Heart right ventricle (tissue), 16 donors: ENCODE measurements at places on chromosomes 3 and 15. TPM values are rescaled to one million over a fixed set of nuclear protein-coding genes. Genes with fewer than 3 reads are reported as not detected.

- no peak for DNase-seq
These were observed 104.4 kb upstream of the GOLGA6L6 start for GRCh38 chr15:20645956-20646355.

DNA sequence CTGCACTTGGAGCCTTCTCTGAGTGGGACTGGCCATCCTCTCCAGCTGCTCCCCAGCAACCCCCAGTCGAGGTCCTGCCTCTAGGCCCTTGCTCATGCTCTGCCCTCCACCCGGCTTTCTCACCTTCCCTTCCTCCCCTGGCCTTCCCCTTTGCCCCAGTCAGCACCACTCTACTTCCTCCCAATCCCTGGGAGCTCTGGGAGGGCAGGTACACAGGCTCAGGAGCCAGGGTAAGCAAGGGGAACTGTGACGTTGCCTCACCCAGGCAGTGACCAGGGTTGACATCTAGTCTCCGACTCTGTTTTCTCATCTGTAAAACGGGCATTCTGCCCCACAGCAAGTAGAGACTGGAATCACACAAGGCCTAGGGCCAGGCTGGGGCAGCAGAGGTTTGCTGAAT lies 66.6 kb upstream of the TMEM115 start:
- DNase-seq = no peak

CCNB2 gene
- total RNA-seq = not detected

RLBP1 gene
- not detected for total RNA-seq

GRCh38 chr3:8562081-8562595 lies 60.5 kb downstream of the LMCD1 start:
- no peak for DNase-seq

AGBL1 gene
- total RNA-seq = 0.09 TPM

BFSP2 gene
- not detected for total RNA-seq

DNA sequence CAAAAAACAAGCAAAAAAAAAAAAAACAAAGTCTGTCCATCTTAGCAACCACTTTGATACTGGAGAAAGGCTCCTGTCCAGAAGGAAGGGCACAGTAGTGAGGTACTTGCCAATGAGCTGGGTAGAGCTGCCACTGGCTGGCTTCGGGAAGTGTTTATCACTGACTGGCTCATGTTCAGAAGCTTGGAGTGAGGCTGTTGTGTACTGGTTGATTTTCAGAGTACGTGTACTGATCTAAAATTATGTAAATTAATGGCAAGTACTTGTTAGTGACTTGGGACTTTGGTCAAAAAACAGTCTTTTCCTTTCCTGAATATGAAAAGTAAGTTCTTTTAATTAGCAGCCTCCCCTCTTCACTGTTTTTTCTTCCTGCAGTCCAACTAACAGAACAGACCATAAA lies 979 bp upstream of the ZNF621 start:
- no peak for DNase-seq

DNA sequence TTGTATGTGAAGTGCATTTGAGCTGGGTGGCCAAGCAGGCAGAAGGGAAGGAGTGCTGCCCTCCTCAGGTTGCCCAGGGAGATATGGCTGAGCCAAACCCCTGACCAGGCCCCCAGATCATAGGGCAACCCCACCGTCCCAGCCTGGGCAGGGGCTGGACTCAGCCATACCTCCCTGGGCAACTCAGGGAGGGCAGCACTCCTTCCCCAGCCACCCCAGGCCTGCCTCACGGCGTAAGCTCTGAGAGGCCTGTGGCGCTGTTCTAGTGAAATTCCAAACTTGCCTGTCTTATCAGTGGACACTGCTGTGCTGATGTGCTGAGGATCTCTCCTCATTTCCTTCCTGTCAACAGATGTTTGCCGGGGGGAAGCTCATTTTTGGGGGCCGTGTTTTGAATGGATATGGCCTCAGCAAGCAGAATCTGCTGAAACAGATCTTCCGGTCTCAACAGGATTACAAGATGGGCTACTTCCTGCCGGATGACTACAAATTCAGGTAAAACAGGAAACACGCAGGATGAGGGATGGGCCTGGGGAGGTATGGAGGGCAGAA lies 57.6 kb upstream of the FGD5 start:
- no peak for DNase-seq

IL17RE gene
- total RNA-seq = 0.92 TPM

DNA sequence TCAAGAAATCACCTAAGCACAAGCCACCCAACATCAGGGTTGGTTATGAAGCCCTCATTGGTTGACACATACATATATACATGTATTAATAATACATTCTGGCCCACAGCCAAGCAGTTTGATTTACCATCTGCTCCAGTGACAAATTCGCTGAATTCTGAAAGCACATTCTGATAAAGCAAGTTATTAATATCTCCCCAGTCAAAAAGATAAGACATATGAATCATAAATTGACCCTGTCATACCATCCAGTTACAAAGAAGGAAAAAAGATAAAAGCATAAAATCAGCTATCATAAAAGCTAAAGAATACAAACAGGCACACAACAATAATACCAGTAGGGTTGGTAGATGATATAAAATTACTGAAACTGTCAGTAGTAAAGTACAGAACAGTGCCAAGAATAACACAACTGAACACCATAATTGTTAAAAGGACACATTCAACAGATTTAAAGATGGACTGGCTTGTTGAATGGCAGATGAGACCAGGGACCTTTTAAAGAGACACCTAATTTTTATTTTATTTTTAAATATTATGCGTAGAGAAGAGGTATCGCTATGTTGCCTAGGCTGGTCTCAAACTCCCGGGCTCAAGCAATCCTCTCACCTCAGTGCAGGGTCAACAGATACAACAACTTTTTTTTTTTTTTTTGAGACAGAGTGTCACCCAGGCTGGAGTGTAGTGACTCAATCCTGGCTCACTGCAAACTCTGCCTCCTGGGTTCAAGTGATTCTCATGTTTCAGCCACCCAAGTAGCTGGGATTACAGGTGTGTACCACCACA lies 7.7 kb downstream of the SNX4 start:
- no peak for DNase-seq

DNA sequence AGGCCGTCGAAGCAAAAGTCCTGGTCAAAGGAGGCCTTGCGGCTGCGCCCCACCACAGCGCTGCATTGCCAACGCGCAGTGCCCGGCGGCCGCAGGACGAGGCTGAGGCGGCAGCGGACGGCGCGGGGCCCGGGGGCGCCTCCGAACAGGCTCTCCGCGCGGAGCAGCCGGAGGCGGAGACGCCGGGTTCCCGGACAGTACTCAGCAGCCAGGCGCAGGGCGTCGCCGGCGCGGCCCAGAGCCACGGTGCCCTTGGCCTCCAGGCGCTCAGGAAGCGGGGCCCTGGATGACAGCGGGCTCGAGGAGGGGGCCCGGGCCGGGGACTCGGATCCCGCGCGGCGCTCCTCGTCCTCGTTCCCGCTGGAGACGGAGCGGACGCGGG lies 1.1 kb downstream of the C2CD4B start:
- DNase-seq = peak; percentile 21

DNA sequence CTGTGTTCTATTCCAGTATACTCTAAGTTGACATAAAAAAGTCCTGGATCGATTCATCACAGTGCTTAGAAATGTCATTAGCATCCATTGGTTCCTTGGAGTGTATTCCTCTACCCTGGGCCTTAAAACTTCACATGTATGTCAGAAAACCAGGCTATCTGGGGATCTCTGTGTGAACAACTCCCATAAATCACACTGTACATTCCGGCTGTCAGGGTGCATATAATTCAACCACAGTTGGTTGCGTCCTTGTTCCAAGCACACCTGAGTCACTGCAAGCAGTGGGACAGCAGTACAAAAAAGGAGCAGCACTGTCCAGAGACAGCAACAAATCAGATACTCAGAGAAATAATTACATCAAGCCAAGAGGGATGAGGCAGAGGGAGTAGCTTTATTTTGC lies 52.4 kb downstream of the PDZRN3 start:
- DNase-seq = no peak

DNA sequence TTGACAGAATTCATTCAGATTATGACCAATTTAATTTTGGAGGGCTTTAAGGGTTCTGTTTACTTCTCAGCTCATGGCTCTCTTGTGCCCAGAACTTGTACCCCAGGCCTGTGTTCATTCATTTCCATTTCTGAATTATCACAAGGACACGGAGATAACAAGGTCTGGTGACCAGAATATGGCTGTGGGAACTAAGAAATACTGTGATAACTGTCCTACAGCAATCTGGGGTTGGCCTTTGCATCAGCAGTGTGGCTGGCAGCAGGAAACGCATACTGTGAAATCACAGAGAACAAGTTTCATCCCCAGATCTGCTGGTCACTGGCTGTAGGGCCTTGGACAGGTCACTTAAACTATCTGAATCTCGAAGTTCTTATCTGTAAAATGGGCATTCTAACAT lies 41.8 kb upstream of the TPM1 start:
- no peak for DNase-seq

DNA sequence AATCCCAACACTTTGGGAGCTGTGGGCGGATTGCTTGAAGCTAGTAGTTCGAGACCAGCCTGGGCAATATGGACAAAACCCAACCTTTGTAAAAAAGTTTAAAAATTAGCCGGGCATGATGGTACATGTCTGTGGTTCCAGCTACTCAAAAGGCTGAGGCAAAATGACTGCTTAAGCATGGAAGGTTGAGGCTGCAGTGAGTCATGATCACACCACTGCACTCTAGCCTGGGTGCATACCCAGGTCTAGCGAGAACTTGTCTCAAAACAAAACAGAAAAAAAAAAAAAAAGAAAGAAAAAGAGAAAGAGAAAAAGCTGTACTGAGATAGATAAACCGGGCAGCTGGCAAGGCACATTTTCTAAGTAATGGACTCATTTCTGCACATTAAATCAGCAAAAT lies 10.6 kb downstream of the ARPP19 start:
- no peak for DNase-seq

DNA sequence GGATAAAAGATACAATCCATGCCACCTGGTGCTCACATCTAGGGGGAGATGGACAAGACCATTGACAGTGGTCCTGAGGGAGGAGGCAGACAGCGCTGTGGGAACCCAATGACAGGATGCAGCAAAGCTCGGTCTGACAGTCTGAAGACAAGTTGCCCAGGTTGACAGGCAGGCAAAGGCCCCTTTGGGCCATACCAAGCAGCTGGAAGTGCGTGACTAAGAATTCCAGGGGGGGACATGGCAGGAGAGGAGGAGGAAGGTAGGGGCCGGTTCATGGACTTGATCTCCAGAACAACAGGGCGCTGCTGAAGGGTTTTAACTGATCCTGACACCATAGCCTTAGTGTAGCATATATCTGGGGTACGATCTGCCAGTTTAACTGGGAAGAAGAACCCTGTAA lies 83.4 kb downstream of the RPLP1 start:
- DNase-seq = no peak

- no peak for DNase-seq
These were observed 83.6 kb upstream of the SMAD3 start for GRCh38 chr15:66981771-66982170.

CORO2B gene
- 3.2 TPM for total RNA-seq

GRCh38 chr3:147864754-147865354 lies 455.7 kb downstream of the ZIC1 start:
- DNase-seq = no peak

DNA sequence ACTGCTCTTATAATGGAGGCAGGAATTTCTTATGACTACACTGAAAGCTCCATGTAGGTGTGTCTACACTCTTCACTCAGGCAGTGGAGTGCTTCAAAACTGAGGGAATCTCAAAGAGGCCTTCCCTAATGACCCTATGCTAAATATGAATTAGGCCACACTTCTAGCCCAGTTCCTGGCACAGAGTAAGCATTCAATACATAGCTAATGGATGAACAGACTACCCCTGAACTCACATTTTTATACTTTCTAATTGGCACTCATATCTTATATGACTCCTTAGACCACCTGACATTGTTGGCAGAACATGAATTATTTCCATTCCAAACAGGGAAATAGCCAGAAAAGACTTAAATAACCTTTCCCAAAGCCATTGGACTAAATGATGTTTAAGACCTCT lies 3.4 kb downstream of the RARRES1 start:
- DNase-seq = no peak

MAGI1 gene
- 41.7 TPM for total RNA-seq

GRCh38 chr3:30470496-30470895 lies 135.9 kb upstream of the TGFBR2 start:
- no peak for DNase-seq

- peak; percentile 16 for DNase-seq
These were observed 1.4 kb upstream of the GHSR start for GRCh38 chr3:172449466-172450149.

ARL14 gene
- not detected for total RNA-seq

POLQ gene
- 0.30 TPM for total RNA-seq

GRCh38 chr3:129106320-129106719 lies 15.3 kb downstream of the RAB43 start:
- DNase-seq = no peak

GADL1 gene
- 0.21 TPM for total RNA-seq

DNA sequence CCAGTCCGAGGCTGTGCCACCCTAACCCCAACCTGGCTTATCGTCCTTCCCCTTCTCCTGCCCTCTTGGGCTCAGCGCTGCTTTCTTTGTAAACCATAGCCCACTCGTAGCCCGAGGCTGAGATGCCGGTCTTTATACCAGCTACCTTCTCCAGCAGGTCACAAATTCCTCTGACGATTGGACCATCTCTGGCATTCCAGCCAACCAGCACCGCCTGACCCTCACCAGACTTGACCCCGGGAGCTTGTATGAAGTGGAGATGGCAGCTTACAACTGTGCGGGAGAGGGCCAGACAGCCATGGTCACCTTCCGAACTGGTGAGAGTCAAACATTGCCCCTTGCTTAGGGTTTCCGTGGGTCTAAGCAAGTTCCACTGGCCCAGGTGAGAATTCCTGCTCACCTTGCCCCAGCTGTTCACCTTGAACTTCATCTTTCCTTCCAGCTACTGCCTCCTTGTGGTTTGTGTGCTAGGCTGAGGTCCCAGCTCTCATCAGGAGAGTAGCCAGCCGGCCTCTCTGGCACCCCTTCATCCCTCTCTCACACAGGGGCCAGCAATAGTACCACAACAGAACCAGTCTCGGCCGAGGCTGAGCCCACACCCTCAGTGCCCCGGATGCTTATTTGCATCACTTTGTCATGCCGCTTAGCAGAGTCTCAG lies 66.7 kb downstream of the BOC start:
- no peak for DNase-seq

- DNase-seq = no peak
These were observed 63.3 kb upstream of the ARHGEF3 start for GRCh38 chr3:56864918-56865524.

LMAN1L gene
- total RNA-seq = 47.4 TPM

- peak; percentile 79 for DNase-seq
These were observed 27.3 kb upstream of the FGD5 start for GRCh38 chr3:14791343-14791945.

DNA sequence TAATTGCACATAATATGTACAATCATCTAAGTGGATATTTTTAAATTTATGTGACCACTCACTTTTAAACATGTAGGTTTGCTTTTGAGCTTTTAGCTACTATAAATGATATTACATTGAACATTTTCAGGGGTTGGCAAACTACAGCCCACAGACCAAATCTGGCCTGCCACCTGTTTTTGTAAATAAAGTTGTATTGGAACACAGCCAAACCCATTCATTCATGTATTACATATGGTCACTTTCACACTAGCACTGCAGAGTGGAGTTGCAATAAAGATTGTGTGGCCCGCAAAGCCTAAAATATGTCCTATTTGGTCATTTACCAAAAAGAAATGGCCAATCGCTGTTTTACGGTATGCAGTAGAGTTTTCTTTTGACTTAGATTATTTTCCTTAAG lies 21.2 kb downstream of the CMTM7 start:
- DNase-seq = no peak

GRCh38 chr15:101461097-101461496 lies 28.4 kb downstream of the PCSK6 start:
- DNase-seq = no peak

- no peak for DNase-seq
These were observed 50.6 kb upstream of the PHLDB2 start for GRCh38 chr3:111808439-111808838.

- DNase-seq = no peak
These were observed 8.2 kb downstream of the XYLB start for GRCh38 chr3:38354588-38355330.
